Renal cortical epithelial cell (primary cell): ENCODE measurements at places on chromosomes 11 and 22.

DNA sequence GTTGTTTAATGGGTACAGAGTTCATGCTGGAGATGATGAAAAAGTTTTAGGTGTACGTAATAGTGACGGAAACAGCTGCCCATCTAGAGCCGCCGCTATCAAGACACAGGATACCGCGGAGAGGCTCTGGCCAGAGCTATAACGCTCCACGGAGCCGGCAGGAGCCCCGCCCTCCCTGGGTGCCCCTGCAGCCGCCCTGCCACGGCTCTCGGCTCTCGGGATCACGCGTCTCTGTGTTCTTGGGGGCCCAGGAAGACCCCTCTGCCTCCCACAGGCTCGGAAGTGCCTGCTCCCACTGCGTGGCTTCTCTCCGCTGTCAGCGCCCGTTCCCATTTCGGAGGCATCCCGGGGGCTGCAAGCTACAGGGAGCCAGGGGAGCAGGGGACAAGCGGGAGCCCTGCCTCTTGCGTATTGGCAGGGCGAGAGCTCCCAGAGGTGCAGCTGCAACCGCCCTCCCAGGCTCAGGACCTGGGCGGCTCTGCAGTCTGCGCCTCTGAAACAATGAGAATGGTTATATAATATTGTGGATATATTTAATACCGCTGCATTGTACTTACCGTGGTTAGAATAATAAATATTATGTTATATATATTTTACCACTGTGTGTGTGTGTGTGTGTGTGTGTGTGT, 13.7 kb downstream of the GLYATL2 start:
- no peak for DNase-seq

GRCh38 chr11:99020352-99021225, at the start of gene CNTN5:
TSS of gene CNTN5 (plus strand) at chr11:99020949.
- DNase-seq = peak; percentile 24

DNA sequence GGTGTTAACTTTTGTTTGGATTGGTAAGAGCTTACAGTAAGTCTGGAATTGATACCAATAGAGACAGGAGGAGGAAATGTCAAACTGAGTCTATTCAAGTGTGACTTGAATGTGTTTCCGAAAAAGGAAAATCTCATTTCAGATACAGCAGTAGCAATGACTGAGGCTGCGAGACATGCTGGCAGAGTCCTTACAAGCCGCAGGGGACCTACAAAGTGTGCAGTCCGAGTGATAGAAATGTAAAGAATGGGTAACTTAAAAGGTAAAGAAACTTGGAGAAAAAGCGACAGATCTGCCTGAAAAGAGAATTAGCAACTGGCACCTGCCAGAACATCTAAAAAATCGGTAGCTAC, 444 bp downstream of the CWF19L2 start:
- peak; percentile 21 for DNase-seq

GRCh38 chr11:102666331-102666957, 39.1 kb downstream of the MMP27 start:
- peak; percentile 61 for DNase-seq

DNA sequence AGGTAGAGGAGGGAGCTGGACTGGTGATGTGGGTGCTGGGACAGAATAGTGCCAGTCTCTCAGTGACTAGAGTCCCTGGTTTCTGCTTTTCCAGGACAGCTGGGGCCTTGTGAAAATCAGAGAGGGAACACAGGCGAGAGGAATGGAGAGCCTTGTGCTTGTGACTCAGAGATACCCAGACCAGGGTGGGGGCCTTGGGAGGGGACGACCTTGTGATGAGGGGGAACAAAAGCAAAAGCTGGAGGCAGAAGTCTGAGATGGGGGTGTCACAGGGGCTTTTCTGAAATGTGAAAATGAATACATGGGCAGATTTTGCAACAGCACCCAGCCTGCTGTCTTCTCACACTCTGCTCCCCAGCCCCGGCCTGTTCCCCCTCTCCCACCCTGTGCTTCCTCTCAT, 3.4 kb upstream of the NR1H3 start:
- no peak for DNase-seq

DNA sequence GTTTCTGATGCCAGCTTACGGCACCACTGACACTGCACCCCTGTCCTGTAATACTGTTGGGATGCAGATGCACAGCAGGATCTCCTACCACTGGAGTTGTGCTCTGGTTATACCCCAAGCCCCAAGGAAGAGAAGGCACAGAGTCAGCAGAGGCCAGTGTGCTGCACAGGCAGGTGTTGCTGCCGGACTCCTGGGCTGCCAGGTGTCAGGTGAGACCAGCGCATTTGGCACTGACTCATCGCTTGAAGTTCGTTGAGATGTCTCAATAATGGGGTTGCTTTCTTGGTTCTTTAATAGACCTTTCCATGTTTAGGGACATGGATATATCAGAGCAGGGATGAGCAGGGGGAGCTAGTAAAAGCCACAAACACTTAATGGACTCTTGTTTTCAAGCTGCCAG, 75.7 kb upstream of the TTC12 start:
- DNase-seq = no peak

GRCh38 chr11:103811870-103812455, 224.5 kb upstream of the DDI1 start:
- no peak for DNase-seq

DNA sequence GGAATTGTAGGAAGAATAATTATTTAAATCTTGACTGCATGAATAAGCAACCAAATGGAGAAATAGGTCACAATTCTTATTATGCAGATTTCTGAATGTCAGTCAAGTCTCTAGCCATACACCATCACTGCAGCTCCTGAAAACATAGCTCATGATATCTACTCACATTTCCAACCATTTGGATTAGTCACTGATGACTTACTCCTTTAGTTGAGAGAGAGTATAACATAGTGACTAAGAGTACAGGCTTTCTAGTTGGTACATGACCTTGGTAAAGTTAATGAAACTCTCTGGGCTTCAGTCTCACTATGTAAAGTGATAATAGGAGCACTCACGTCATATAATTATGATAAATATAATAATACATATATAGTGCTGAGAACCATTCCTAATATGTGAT, 265.2 kb downstream of the KCNA4 start:
- no peak for DNase-seq

DNA sequence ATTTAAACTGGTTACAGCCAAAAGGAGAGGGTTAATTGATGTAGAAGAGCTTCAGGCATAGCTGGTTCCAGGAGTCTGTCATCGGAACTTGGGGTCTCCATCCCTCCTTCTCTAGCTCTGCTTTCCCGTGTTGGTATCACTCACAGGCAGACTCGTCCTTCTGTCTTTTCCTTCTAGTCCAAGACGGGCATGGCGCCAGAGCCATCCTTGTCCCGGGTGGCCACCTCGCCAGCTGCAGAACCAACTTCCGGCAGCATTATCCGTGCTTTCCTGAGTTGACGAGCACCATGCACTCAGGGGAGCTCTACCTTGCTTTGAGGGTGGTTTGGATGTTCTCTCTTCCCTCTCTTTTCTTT, 14.7 kb downstream of the LINC01488 start:
- no peak for DNase-seq

GRCh38 chr22:44229331-44229730, 48.6 kb downstream of the PARVG start:
- no peak for DNase-seq

DNA sequence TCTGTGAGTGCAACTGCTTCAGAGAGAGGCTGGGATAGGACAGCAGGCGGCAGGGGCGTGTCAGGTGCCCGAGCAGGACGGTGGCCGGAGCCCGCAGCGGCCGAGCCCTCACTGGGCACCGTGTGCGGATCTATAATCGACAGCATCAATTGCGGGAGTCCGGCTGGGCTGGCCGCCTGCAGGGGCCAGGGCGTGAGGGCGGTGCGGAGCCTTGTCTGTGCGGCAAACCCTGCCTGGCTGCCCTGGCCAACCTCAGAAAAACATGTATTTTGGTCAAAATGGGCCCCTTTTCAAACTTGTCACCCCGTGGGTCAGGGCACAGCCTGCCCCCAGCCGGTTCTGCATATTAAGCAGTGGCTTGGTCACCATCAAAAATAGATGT, 91.3 kb upstream of the KCNQ1OT1 start:
- no peak for DNase-seq

DNA sequence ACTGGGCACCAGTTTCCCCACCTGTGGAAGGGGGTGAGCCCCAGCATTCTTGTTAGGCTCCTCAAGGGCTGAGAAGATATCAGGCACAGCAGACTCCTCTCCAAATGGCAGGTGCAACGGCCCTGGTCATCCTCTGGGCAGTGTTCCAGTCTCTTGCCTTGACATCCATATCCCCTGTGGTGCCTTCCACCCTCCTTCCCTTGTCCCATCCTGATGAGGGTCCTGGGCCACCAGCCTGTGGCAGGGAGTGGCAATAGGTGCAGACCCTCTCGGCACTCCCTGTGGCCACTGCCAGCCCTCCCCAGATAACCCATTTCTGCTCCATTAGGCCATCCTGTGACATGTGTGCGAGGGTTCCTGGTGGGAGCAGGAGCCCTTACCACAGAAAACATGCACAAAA, 78.8 kb upstream of the NECTIN1 start:
- no peak for DNase-seq

- peak; percentile 71 for DNase-seq
Observed at GRCh38 chr11:93219440-93219839, 21.6 kb upstream of the SLC36A4 start.

DNA sequence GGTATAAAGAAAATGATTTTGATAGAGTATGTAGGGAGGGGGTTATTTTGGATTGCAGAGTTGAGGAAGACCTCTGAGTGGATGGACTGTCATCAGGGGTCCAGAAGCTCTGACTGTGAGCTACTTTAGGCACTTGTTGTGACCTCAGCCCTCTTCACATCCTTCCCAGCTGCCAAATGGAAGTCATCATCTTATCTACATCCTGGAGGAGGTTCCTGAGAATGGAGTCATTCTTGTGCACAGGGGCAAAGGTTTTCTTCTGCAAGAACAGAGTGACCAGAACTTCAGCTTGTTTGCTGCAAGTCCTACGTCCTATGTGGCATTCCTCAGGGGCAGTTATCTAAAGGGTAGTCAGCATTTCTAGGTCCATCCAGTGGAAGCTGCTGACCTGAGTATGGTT, 393.8 kb downstream of the AASDHPPT start:
- no peak for DNase-seq

DNA sequence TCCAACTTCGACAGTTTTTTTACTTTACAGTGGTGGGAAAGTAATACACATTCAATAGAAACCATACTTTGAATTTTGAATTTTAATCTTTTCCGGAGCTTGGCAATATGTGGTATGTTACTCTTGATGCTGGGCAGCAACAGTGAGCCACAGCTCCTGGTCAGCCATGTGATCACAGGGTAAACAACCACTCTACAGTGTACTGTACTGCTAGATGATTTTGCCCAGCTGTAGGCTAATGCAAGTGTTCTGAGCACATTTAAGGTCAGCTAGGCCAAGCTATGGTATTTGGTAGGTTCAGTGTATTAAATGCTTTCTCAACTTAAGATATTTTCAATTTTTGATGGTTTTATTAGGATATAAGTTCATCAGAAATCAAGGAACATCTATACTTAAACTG, 48.7 kb upstream of the GRIK4 start:
- DNase-seq = no peak

GRCh38 chr11:112588252-112588694, 327.6 kb upstream of the PLET1 start:
- DNase-seq = peak; percentile 77

- DNase-seq = no peak
Observed at GRCh38 chr11:128511712-128512111, 75.6 kb downstream of the ETS1 start.

DNA sequence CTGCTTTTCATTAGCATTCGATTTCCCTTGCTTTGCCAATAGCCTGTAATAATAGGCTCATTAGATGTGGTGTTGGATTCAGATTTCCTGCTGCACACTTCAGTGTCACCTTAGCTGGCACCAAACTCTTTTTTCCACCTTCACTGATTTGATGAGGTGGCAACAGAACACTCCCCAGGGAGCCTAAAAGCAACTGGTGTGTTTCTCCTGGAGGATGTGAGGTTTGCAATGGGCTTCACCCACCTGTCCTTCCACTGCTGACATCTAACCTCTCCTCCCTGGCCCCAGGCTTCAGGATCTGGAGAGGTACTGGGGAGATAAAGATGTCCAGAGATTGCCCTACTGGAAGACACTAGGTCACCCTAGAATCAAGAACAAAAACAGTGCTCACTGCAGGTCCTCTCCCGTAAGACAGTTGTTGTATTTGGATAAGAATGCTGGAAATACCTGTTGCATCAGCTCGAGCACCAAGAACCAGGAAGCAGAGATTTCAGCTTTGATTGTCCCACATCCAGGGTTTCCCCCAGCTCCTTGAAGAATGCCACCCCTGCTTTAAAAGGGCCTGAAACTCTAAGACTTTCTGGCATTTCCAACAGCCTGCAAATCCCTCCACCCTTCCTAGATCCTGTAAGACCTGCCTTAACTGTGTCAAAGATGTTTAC, 96.9 kb downstream of the SLC1A2 start:
- no peak for DNase-seq

- DNase-seq = peak; percentile 48
Observed at GRCh38 chr11:2142762-2143202, 3.6 kb upstream of the IGF2 start.

GRCh38 chr11:12516387-12517105, 139.2 kb downstream of the PARVA start:
- DNase-seq = no peak

DNA sequence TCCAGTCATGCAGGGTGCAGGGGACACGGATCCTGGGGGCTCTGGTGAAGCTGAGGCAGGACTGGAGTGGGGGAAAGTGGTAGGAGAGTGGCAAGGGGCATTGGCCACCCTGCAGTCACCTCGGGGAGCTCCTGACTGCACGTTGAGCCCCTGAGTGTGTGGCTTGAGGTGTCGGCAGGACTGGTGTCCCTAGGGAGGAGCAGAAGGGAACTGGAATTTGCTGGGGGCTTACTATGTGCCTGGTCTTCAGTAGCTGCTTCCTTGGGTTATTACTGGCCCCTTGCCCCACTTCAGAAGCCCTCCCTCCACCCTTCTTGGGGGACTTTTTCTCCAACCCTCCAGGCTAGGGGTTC, 31.5 kb downstream of the IFT27 start:
- no peak for DNase-seq

DNA sequence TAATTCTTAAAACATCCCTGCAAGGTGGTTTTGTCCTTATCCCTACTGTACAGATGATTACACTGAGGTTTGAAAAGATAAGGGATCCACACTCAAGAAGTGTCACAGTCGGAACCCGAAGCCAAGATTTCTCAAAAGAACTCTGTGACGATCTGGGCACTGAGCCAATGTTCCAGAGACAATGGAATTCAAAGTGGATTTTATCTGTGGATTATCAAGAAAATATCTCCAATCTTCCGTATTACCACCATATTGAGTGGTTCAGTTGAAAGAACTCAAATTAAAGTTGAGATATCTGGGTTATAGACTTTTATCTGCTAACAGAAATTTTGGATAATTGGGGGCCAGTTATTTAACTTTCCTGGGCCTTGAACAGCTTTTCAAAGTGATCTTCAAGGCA, 100.0 kb upstream of the GRAMD1B start:
- DNase-seq = no peak

DNA sequence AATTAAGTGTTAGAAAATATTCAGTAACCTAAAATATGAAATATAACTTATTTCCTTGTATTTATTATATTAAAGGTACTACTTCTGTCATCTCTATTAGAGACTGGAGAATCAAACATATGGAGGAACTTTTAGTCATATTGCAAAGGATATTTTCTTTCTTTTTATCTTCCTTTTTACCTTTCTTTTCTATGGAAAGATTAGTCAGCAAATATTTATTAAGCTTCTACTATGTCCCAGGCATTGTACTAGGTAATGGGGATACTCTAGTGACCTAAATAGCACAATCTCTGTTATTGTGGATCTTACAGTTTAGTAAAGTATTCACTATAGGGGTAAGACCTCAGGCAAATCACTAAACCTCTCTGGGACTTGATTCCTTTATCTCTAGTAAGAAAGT, 18.3 kb downstream of the SIK2 start:
- DNase-seq = no peak
